Mesothelial cell of epicardium (in vitro differentiated cells): ENCODE measurements at places on chromosomes 4 and X.

- H3K36me3 ChIP-seq = peaks cover 2% of the 10 kb centered on the region
- no peak for DNase-seq
- no peak overlapping the region for H3K4me3 ChIP-seq
- H3K27me3 ChIP-seq = no peaks in the 10 kb centered on the region
These were observed 31.4 kb upstream of the ARSH start for GRCh38 chrX:2974961-2975360.

- H3K27ac ChIP-seq = no peak overlapping the region
- H3K4me3 ChIP-seq = no peak overlapping the region
- H3K27me3 ChIP-seq = no peaks in the 10 kb centered on the region
- peaks cover 8% of the 10 kb centered on the region for H3K36me3 ChIP-seq
- no peak for DNase-seq
These were observed 125.9 kb upstream of the RAI2 start for GRCh38 chrX:17986977-17987376.

- no peaks in the 10 kb centered on the region for H3K27me3 ChIP-seq
- H3K36me3 ChIP-seq = no peaks in the 10 kb centered on the region
- no peak for DNase-seq
- H3K4me3 ChIP-seq = no peak overlapping the region
- no peak overlapping the region for H3K27ac ChIP-seq
- peaks cover 4% of the 10 kb centered on the region for H3K4me1 ChIP-seq
These were observed 106.4 kb downstream of the AMELX start for GRCh38 chrX:11399489-11400094.

DNA sequence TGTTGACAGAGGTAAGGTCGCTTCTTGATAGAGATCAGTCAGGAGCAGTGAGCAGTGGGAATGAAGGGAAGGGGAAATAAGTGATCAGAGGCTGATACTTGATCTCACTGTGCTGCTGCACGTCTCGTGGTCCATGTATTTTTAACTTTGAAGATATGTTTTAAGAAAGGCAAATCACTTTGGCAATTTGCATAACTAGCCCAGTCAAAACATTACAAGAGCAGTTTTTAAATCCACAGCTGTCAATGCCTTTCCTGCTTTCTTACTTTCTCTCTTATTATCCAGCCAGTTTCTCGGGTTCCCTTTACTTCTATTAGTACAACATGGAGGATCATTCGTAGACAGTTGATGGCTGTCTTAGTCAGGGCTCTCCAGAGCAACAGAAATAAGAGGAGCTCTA is 472.8 kb downstream of the TMA16 start:
- H3K36me3 ChIP-seq = no peaks in the 10 kb centered on the region
- no peak for DNase-seq
- no peaks in the 10 kb centered on the region for H3K27me3 ChIP-seq
- peaks cover 2% of the 10 kb centered on the region for H3K4me1 ChIP-seq

DNA sequence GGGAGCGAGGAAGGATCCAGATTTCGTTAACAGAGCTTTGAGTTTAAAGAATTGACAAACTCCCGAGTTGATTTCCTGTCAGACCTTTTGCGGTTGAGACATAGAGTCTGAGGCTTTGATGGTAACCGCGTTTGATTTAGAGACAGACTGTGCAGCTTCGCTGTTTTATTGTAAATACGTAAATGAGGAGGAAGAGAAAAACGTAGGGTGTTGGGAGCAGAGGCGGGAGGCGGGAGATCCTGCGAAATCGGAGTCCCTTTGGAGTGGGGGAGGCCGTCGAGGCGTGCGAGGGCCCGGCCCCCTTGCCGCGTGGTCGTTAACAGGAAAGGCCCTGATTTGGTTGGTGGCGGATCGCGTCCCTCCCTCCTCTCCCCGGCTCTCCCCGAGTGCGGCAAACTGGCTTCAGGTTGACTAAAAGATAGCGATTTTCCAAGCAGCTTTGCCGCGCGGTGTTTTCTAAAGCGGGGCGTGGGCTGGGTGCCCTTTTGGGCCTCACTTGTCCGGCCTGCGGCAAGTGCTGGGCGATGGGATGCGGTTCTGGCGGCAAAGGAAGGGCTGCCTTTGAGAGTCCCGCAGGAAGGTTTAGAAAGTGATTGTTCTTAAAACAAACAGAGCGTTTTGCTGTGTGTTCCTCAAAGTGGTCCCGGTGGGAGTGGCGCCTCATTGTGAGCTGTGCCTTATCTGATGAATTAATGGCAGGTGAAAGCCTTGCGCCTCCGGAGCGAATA is 857 bp downstream of the SCML1 start:
- H3K27me3 ChIP-seq = no peaks in the 10 kb centered on the region
- H3K36me3 ChIP-seq = no peaks in the 10 kb centered on the region
- DNase-seq = no peak
- peak overlapping the region; percentile 87 for H3K27ac ChIP-seq
- peak overlapping the region; percentile 75 for H3K4me3 ChIP-seq

DNA sequence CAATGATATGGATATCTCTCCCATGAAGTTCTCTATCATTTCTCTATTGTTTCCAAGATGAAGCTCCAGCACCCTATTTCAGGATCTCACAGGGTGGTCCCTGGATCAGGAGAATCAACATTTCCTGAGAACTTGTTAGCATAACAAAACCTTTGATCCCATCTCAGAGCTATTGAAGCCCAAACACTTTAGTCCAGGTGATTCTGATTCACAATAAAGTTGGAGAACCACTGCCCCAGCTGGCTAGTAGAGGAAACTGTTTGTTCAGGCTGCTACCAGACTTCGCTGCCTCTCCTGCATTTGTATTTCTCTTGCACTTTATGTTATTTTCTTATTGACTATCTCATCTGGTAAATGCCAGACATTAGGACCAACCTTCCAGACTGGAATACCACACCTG is 65.4 kb downstream of the CEP44 start:
- peaks cover 31% of the 10 kb centered on the region for H3K36me3 ChIP-seq
- H3K4me3 ChIP-seq = no peak overlapping the region
- no peaks in the 10 kb centered on the region for H3K4me1 ChIP-seq
- no peak overlapping the region for H3K27ac ChIP-seq

GRCh38 chr4:176308441-176308840 is 11.3 kb upstream of the SPCS3 start:
- no peak overlapping the region for H3K4me3 ChIP-seq
- no peaks in the 10 kb centered on the region for H3K36me3 ChIP-seq
- peaks cover 2% of the 10 kb centered on the region for H3K27me3 ChIP-seq
- H3K4me1 ChIP-seq = no peaks in the 10 kb centered on the region

GRCh38 chrX:14779580-14779979 is 93.3 kb downstream of the FANCB start:
- peaks cover 8% of the 10 kb centered on the region for H3K4me1 ChIP-seq
- no peak for DNase-seq
- no peaks in the 10 kb centered on the region for H3K27me3 ChIP-seq
- H3K36me3 ChIP-seq = no peaks in the 10 kb centered on the region
- no peak overlapping the region for H3K27ac ChIP-seq

DNA sequence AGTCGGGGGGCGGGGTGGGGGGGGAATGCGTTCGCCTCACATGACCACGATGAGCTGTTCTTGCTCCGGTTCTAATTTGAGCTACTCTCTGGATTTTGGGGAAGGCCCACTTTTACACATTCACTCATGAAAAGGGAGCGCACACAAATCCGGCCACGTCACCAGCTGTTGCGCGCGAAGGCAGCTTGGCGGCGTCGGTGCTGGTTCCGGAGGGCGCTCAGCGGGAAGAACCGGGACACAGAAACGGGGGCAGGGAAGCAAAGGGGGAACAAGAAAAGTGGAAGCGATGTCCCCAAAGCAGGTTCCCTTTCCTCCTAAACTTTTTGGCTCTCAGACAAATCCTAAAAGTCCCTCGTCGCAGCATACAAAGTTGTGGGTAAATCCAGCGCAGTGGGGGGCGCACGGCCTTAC is 605 bp downstream of the ANXA5 start:
- no peaks in the 10 kb centered on the region for H3K27me3 ChIP-seq
- H3K36me3 ChIP-seq = peaks cover 8% of the 10 kb centered on the region
- peak overlapping the region; percentile 98 for H3K27ac ChIP-seq

DNA sequence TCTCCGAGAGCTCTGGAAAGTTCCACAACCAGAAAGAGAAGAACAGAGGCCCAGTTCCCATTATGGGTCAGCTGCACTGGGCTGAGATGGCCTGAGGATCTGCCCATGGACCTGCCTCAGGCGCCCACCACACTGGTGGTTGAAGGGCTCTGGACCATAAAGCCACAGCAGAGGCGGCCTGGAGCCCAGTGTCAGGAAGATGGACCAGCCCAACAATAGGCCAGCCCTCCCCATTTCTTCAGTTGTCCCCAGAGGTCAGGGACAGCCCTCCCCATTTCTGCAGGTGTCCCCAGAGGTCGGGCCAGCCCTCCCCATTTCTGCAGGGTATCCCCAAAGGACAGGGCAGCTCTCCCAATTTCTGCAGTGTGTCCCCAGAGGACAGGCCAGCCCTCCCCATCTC is 37.2 kb upstream of the C4orf50 start:
- no peak overlapping the region for H3K4me3 ChIP-seq
- peaks cover 14% of the 10 kb centered on the region for H3K27me3 ChIP-seq
- no peak overlapping the region for H3K27ac ChIP-seq
- no peaks in the 10 kb centered on the region for H3K4me1 ChIP-seq

DNA sequence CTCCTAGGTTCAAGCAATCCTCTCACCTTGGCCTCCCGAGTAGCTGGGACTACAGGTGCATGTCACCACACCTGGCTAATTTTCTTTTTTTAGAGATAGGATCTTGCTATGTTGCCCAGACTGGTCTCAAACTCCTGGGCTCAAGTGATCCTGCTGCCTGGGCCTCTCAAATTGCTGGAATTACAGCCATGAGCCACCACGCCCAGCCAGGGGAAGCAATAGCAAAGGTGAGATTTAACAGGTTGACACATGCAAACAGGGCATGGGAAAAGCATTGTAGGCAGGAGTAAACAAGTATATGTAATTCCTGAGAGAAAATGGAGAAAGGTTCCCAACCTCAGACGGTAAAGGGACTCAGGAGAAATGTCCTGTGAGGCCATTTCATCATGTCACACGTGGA is 33.6 kb upstream of the TBL1X start:
- H3K4me3 ChIP-seq = no peak overlapping the region
- DNase-seq = no peak
- H3K27me3 ChIP-seq = no peaks in the 10 kb centered on the region
- H3K4me1 ChIP-seq = peaks cover 7% of the 10 kb centered on the region
- no peak overlapping the region for H3K27ac ChIP-seq

- no peak overlapping the region for H3K27ac ChIP-seq
- peaks cover 30% of the 10 kb centered on the region for H3K4me1 ChIP-seq
- no peak for DNase-seq
- no peaks in the 10 kb centered on the region for H3K36me3 ChIP-seq
These were observed 6.4 kb upstream of the RHOH start for GRCh38 chr4:40190465-40190864.

DNA sequence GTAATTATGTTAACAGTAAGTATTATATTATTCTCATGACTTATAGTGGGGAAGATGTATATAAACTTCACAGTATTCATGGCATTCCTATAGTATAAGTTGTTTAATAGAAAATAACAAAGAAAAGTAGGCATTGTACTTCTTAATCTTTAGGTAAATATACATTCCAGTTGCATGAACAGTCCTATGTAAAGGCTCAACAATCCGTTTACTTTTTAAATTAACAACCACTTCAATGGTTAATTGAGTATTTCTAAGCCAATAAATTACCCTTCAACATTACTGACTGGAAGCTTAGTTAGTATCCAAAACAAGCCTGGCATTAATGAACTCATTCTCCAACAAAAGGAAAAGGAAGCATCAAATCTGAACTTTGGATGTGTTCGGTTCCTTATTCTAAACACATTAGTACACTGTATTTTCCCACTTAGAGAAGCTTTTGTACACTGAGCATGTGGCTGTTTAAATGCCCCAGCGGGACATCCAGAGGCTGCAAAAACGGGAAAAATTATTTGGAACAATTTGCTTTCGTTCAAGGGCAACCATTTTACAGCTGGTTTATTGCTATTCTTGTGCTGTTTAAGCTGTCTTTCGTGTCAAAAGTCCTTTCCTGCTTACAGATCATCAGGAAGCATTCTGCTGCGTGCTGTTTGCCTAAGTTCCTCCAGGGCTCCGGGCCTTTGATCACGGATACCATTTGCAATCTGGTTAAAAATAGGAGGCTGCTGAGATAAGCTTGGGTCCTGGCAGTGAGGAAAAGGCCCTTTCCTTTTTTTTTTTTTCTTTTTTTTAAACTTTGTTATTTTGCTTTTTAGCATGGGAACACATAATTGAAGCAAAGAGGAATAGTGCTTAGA is 460.3 kb downstream of the SPRY1 start:
- H3K27ac ChIP-seq = peak overlapping the region; percentile 48
- H3K4me1 ChIP-seq = peaks cover 13% of the 10 kb centered on the region
- H3K27me3 ChIP-seq = no peaks in the 10 kb centered on the region

DNA sequence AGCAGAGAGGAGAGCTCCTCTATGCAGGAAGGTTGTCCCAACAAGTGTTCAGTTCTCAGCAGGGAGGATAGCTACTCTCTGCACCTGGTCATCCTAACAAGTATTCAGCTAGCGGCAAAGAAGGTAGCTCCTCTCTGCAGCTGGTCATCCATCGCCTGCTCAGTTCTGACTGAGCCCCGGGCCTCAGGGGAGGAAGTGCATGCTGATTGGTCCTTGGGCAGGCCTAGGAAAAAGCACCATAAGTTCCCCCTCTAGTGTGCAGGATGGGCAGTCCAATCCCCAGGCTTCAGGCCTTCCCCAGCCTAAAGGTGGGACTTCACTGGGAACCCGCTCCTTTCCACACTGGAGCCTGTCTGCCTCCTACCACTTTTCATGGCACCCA is 4.4 kb upstream of the FBXW7 start:
- H3K27ac ChIP-seq = no peak overlapping the region
- peaks cover 11% of the 10 kb centered on the region for H3K36me3 ChIP-seq
- no peak overlapping the region for H3K4me3 ChIP-seq
- H3K4me1 ChIP-seq = peaks cover 20% of the 10 kb centered on the region

DNA sequence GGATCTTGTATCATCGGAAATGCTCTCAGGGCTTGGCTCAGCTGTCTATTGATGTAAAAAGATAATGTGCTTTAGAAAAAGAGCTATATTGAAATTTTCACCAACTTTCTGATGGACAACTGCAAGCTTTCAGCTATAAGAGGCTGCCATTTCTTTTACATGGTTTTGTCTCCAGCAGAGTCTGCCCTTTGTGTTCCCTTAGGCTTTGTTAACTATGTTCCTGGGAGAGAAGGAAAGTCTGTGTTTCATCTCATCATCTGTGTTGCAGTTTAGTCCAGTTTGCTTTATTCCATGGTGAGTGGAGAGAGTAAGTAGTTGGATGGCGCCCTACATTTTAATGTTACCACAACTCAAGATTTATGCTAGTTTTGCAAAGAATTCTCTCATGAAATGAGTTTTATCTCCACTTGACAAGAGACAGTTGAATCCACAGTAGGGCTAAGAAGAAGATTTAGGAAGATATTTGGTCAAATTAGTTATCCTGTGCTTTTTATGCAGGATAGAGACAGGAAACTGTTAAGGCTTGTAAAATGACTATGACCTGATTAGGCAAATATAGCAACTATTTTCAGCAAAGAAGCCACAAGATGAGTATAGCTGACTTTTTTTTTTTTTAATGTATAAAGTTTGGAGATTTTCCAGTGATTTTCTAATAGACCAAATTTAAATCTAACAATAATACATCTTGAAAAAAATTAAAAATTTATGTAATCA is 16.5 kb downstream of the SEPTIN11 start:
- H3K27me3 ChIP-seq = no peaks in the 10 kb centered on the region
- H3K36me3 ChIP-seq = peaks cover 4% of the 10 kb centered on the region
- H3K27ac ChIP-seq = no peak overlapping the region
- no peak for DNase-seq

GRCh38 chr4:38679921-38680320 is 15.9 kb downstream of the KLF3 start:
- H3K4me1 ChIP-seq = peaks cover 34% of the 10 kb centered on the region
- H3K36me3 ChIP-seq = peaks cover 31% of the 10 kb centered on the region
- no peaks in the 10 kb centered on the region for H3K27me3 ChIP-seq
- peak overlapping the region; percentile 77 for H3K27ac ChIP-seq
- no peak overlapping the region for H3K4me3 ChIP-seq
- no peak for DNase-seq

GRCh38 chrX:21840193-21840545 is 752 bp downstream of the MBTPS2 start:
- peaks cover 4% of the 10 kb centered on the region for H3K4me1 ChIP-seq
- H3K27ac ChIP-seq = peak overlapping the region; percentile 95
- no peak for DNase-seq
- H3K36me3 ChIP-seq = peaks cover under 1% of the 10 kb centered on the region
- H3K27me3 ChIP-seq = no peaks in the 10 kb centered on the region
